ENCODE measurements at places on chromosomes 13 and 19.

- DNase-seq, result no peak
Measured at GRCh38 chr13:98821372-98822224, 69.1 kb upstream of the SLC15A1 start.

GRCh38 chr19:695352-695949 is at the start of gene PRSS57:
Gene PRSS57, minus strand, starts transcription at chr19:695452. Its CDS starts 22 bp downstream, at chr19:695430.
- no peak for DNase-seq

- no peak for DNase-seq
Measured at GRCh38 chr13:113051641-113052040, 54.0 kb upstream of the F7 start.

DNA sequence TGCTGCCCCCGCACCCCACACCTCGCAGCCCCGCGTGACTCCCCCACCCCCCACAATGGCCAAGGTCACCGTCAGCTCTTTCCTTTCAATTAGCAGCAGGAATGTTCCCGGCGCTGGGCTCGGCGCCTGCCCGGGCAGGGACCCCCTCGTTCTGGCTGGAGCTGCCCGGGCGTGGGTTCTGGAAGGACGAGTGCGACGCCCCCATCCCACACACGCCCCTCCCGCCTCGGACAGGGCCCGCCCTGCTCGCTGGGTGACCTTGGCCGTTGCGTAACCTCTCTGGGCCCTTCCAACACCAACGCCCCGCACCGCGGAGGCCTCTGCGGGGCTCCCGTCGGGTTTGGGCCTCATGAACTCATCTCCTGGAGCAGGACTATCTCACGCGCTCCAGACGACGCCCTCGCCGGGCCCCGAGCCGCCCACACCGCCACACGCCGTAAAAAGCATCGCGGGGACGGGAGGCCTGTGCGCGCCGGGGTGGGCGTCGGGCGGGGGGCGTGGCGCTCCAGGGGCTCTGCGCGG is 10.3 kb downstream of the PALM start:
- DNase-seq, result peak; percentile 21

DNA sequence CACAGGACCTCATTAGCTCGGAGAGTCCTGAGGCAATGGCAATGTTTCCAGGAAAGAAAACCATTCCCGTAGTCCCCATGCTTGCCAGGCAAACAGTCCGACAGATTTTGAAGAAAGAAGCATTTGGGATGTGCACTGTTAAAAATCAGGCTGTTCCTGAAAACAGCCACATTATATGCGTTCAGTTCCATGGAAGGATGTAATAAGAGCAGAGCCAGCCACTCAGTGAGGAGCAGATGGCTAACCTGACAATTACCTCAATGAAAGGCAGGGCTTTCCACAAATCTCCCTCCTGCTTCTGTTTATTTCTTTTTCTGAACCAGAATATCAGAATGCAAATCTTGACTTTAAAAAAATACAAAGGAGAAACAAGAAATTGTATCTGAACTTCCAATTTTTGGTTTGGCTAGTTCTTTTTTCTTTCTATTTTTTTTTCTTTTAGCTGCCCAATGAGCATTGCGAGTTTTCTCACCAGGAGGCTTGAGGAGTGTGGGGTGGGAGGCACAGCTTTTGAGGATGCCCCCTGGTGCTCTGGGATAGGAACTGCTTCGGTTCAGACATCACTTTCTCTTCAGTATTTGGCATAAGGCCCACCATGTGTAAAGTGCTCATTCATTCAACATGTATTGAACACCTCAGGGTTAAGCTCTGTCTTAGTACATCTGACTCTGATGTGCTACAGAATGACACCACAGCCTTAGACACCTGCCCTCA is 124.2 kb downstream of the TBC1D4 start:
- DNase-seq, result peak; percentile 40
